ENCODE measurements at places on chromosomes 2 and 18. TPM values are rescaled to one million over a fixed set of nuclear protein-coding genes. Genes with fewer than 3 reads are reported as not detected.

Gene ACTG2
- 22.2 TPM for total RNA-seq

Gene TGOLN2
- total RNA-seq = 171 TPM

Gene THSD7B
- total RNA-seq = 0.38 TPM

Gene PRSS56
- total RNA-seq = not detected

Gene CTLA4
- 0.86 TPM for total RNA-seq

Gene SLC11A1
- 419 TPM for total RNA-seq

Gene SH3BP4
- 36.8 TPM for total RNA-seq

Gene C1QL2
- total RNA-seq = not detected

Gene NTSR2
- not detected for total RNA-seq

Gene PTPRN
- total RNA-seq = not detected

Gene KRTCAP3
- 18.8 TPM for total RNA-seq

Gene EML6
- total RNA-seq = 2.5 TPM

Gene PAX3
- total RNA-seq = not detected

DNA sequence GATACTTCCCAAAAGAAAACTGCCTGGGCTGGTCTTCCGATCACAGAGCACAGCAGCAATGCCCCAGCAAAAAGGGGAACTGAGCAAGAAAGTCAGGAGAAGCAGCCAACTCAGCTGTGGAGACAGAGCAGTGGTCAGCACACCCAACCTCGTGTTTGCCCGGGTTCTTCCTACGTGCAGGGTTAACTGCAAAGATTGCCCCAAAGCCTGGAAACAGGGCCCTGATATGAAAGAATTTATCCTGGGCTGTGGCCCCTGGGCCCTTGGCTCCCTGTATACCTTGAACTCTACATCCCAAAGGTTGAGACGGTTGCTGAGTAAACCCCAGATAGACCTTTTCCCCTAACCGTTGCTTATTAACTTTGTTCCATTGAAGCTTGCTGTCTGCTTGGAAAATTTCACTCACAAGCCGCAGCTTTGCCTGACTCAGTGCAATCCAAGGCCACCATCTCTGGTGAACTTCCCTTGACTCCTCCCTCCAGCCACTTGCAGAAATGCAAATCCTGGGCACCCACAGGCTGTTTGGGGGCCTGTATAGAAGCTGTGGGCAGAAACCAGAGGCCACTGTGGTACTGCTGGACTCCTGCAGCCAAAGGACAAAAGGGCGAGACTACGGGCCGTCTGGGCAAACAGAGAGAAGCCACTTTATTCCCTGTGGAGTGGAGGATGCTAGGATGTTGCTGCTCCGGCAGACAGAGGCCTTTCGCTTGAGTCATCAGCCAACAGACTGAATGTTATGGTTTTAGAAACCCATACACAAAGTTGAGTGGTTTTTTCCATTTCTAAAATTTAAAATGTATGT, 18.2 kb downstream of the NRP2 start:
- H3K4me1 ChIP-seq = peaks cover 58% of the 10 kb centered on the region
- peaks cover 3% of the 10 kb centered on the region for H3K36me3 ChIP-seq
- DNase-seq = peak; percentile 65
- H3K4me3 ChIP-seq = no peak overlapping the region
- H3K27me3 ChIP-seq = no peaks in the 10 kb centered on the region

DNA sequence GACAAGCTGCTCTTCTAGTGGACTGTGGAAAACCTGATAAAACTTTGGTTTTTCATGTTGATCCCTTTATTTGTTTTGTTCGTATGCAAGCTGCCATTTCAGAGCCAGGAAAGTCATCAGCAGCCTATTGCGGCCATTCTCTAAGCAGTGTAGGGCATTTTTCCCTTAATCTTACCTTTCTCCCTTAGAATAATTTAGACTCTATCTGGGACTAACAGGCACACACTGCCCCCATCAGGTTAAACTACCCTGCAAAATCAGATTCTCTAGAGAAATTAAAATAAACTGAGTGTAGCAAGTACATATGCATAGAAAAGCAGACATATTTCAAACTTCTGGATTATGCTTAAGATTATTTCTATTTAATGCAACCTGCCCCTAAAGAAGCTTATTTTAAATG, 347.5 kb downstream of the METTL4 start:
- H3K4me3 ChIP-seq = peak overlapping the region; percentile 15
- no peaks in the 10 kb centered on the region for H3K27me3 ChIP-seq
- H3K36me3 ChIP-seq = no peaks in the 10 kb centered on the region
- H3K4me1 ChIP-seq = no peaks in the 10 kb centered on the region
- no peak overlapping the region for H3K27ac ChIP-seq
- DNase-seq = no peak

DNA sequence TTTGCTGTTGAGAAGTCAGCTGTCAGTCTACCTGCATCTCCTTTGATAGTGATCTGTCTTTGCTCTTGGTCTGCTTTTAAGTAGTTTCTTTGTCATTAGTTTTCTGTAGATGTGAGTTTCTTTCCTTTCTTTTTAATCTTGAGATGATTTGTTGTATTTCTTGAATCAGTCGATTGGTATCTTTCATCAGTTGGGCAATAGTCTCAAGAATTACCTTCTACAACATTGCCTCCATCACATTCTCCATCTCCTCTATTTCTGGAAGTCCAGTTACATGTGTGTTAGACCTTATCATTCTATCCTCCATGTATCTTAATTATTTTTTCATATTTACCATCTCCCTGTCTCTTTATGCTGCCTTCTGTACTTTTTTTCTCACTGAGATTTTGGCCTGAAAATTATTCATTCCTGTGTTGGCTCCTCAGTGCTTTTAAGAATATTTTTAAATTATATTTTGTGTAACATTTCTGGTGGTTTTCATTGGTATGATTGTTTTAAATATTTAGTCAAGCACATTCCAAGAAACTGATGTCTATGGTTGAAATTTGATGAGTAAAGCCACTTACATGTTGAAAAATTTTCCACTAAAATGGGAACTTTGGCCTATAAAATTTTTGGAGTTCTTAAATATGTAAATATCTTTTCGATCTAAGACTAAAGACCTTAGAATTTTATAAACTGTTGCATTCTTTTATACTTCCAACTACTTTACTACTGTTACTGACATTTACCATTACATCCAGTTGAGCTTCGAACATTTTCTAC, 239.5 kb upstream of the MGAT5 start:
- no peak for DNase-seq
- H3K36me3 ChIP-seq = no peaks in the 10 kb centered on the region
- no peak overlapping the region for H3K27ac ChIP-seq

- no peak overlapping the region for H3K4me3 ChIP-seq
- H3K27me3 ChIP-seq = no peaks in the 10 kb centered on the region
- no peak for DNase-seq
- no peaks in the 10 kb centered on the region for H3K4me1 ChIP-seq
Observed at GRCh38 chr2:150127995-150128394, 359.5 kb downstream of the RND3 start.

- no peaks in the 10 kb centered on the region for H3K36me3 ChIP-seq
- H3K4me3 ChIP-seq = no peak overlapping the region
- DNase-seq = no peak
- no peak overlapping the region for H3K27ac ChIP-seq
- no peaks in the 10 kb centered on the region for H3K27me3 ChIP-seq
- no peaks in the 10 kb centered on the region for H3K4me1 ChIP-seq
Observed at GRCh38 chr2:238712011-238712410, 135.9 kb upstream of the TWIST2 start.

- H3K36me3 ChIP-seq = no peaks in the 10 kb centered on the region
- DNase-seq = no peak
- no peaks in the 10 kb centered on the region for H3K4me1 ChIP-seq
Observed at GRCh38 chr2:181124497-181124896, 144.1 kb downstream of the UBE2E3 start.

- no peak overlapping the region for H3K27ac ChIP-seq
- H3K4me1 ChIP-seq = no peaks in the 10 kb centered on the region
- no peak for DNase-seq
- no peaks in the 10 kb centered on the region for H3K27me3 ChIP-seq
Observed at GRCh38 chr2:23335550-23335949, 49.4 kb upstream of the KLHL29 start.

DNA sequence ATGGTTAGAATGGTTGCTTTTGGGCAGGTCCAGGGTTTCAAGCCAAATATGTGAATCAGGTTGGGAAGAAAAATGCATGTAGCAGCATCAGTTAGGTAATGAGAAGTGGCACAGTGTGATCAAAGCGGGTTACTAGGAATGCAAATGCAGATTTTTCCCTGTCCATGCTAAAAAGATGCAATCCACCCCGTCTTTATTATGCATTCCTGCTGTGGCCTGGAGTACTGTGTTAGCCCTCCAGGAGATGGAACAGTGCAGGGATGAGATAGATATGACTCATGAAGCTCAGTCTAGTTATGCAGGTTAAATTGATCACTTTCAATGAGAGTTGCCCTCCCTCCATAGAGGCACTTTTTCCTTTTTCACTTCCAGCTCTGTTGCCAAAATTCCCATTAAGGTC, 283.8 kb downstream of the CTNNA2 start:
- no peaks in the 10 kb centered on the region for H3K36me3 ChIP-seq
- H3K27ac ChIP-seq = no peak overlapping the region
- no peaks in the 10 kb centered on the region for H3K4me1 ChIP-seq
- H3K27me3 ChIP-seq = no peaks in the 10 kb centered on the region

- no peaks in the 10 kb centered on the region for H3K4me1 ChIP-seq
- DNase-seq = no peak
- no peak overlapping the region for H3K27ac ChIP-seq
- H3K4me3 ChIP-seq = no peak overlapping the region
Observed at GRCh38 chr2:110977403-110977802, 143.3 kb upstream of the BCL2L11 start.

DNA sequence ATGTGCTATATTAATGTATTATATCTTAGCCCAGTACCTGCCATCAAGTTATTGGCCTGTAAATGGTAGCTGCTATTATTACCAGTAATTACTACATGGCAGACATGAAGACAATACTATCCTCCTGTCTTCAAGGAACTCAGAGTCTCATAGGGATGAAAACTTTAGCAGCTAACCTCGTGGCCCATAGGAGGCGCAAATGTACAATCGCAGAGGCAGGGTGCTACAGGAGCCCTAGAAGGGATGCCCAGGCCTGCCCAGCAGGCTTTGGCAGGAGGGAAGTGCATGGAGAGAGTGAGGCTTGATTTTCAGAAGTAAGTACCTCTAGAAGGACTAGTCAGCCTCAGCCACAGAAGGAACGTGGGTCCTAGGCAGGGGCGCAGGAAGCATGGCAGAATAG, 44.7 kb upstream of the KIDINS220 start:
- no peaks in the 10 kb centered on the region for H3K4me1 ChIP-seq
- H3K27me3 ChIP-seq = no peaks in the 10 kb centered on the region
- no peaks in the 10 kb centered on the region for H3K36me3 ChIP-seq
- no peak overlapping the region for H3K4me3 ChIP-seq
- no peak overlapping the region for H3K27ac ChIP-seq

GRCh38 chr2:181944164-181944913, 41.3 kb upstream of the PPP1R1C start:
- H3K36me3 ChIP-seq = no peaks in the 10 kb centered on the region
- H3K4me3 ChIP-seq = no peak overlapping the region
- DNase-seq = no peak

- H3K27ac ChIP-seq = no peak overlapping the region
- H3K4me3 ChIP-seq = no peak overlapping the region
- H3K27me3 ChIP-seq = no peaks in the 10 kb centered on the region
- peaks cover 40% of the 10 kb centered on the region for H3K36me3 ChIP-seq
Observed at GRCh38 chr2:190256087-190256486, 63.5 kb downstream of the HIBCH start.

GRCh38 chr2:30511122-30512083, 64.4 kb downstream of the LCLAT1 start:
- H3K4me1 ChIP-seq = peaks cover 26% of the 10 kb centered on the region
- H3K36me3 ChIP-seq = no peaks in the 10 kb centered on the region
- DNase-seq = no peak

GRCh38 chr2:149160701-149161217, 122.3 kb downstream of the LYPD6B start:
- no peaks in the 10 kb centered on the region for H3K4me1 ChIP-seq
- no peak for DNase-seq
- H3K4me3 ChIP-seq = no peak overlapping the region
- no peaks in the 10 kb centered on the region for H3K27me3 ChIP-seq
- no peaks in the 10 kb centered on the region for H3K36me3 ChIP-seq
- no peak overlapping the region for H3K27ac ChIP-seq

DNA sequence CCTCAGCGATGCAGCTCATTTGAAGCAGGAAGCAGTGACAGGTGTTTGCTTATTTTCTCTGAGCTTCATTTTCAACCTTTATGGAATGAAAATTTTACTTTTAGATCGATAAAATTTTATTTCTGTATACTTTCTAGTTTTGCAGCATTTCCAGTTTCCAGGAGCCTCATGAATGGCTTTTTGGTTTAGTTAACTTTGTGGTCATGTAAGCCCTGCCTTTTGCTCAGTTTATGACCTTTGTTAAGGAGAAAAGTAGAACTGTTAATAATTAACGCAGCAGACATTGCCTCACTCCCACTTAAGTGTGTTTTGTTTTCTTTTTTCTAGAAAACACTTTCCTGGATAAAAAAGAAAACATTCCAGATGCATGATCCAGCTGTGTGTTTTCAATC, 4.4 kb upstream of the FARP2 start:
- no peak for DNase-seq
- H3K27me3 ChIP-seq = no peaks in the 10 kb centered on the region
- no peak overlapping the region for H3K4me3 ChIP-seq
- peaks cover 80% of the 10 kb centered on the region for H3K36me3 ChIP-seq

- no peaks in the 10 kb centered on the region for H3K27me3 ChIP-seq
- no peak overlapping the region for H3K4me3 ChIP-seq
- no peaks in the 10 kb centered on the region for H3K36me3 ChIP-seq
- DNase-seq = no peak
- no peak overlapping the region for H3K27ac ChIP-seq
Observed at GRCh38 chr2:108919571-108920373, 69.2 kb downstream of the EDAR start.

- H3K4me1 ChIP-seq = peaks cover 5% of the 10 kb centered on the region
- no peak for DNase-seq
Observed at GRCh38 chr2:238369591-238370040, 49.3 kb downstream of the TRAF3IP1 start.

DNA sequence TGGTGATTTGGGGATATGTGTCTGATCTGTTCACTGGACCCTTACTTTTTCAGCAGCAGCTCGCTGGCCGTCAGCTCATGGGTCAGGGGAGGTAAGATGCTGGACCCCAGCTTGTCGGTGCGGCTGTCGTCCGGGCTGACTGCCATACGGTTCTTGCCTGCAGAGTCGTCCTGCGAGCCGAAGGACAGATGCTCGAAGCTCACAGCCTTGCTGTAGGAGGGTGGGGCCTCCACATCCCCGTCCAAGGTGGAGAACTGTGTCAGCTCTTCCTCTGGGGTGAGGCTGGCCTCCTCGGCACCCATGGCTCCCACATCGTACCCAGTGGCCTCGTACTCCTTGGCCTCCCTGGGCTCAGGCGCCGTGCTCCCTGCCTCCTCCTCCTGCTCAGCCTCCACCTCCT, 179.5 kb downstream of the NAPG start:
- no peaks in the 10 kb centered on the region for H3K27me3 ChIP-seq
- H3K4me1 ChIP-seq = no peaks in the 10 kb centered on the region
- H3K27ac ChIP-seq = no peak overlapping the region

DNA sequence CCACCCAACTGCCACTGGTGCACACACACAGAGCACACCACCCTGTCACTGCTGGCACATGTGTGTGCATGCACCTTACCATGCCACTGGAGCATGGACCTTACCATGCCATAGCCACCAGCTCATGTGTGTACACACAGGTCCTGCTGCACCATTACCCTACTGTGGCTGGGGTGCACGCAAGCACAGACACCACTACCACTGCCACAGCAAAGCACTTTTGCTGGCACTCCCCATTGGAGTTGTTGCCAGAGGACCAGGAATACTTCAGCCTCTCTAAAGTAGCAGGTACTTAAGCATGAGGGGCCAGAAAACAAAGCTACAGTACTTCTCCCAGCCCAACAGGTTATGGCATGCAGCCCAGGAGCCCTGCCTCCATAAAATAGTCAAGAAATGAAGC, 404.8 kb downstream of the MBD2 start:
- no peaks in the 10 kb centered on the region for H3K27me3 ChIP-seq
- H3K4me3 ChIP-seq = no peak overlapping the region
- peaks cover 10% of the 10 kb centered on the region for H3K4me1 ChIP-seq

All from lower lobe of right lung (tissue), 2 donors.